ENCODE measurements at places on chromosomes 1 and 21.
A peak's percentile ranks its signal among the peaks of the same experiment; 100 is the strongest.

- DNase-seq: no peak
Observed at GRCh38 chr1:48007047-48007446, 9.9 kb upstream of the TRABD2B start.

DNA sequence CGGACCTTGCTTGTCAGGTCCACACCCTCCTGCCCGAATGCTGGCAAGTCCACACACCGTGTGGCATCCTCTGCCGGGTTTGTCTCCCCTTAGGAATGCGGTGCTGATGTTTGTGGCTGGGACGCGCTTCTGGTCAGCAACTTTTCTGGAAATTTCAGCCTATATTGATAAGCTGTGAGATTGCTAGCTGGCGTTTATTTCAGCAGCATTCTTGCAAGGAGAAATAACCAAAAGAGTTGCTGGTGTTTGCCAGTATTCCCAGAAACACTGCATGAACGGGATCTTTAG lies 601 bp downstream of the CEPT1 start:
- DNase-seq: peak; percentile 66

GRCh38 chr1:178066296-178066907 lies 27.5 kb upstream of the RASAL2 start:
- DNase-seq: no peak

- no peak for DNase-seq
Observed at GRCh38 chr1:183914276-183914675, 109.4 kb downstream of the RGL1 start.
